Stimulated activated CD4-positive, alpha-beta T cell treated with anti-CD3 and anti-CD28 coated beads, Interleukin-4, amount 100 ng/mL, for 48 hours (primary cell): ENCODE measurements at places on chromosomes 3 and 15.

- DNase-seq, result no peak
These were observed 152.1 kb downstream of the KLF13 start for GRCh38 chr15:31478702-31479221.

- DNase-seq, result no peak
These were observed 8.3 kb downstream of the SLC9A9 start for GRCh38 chr3:143839980-143840379.

DNA sequence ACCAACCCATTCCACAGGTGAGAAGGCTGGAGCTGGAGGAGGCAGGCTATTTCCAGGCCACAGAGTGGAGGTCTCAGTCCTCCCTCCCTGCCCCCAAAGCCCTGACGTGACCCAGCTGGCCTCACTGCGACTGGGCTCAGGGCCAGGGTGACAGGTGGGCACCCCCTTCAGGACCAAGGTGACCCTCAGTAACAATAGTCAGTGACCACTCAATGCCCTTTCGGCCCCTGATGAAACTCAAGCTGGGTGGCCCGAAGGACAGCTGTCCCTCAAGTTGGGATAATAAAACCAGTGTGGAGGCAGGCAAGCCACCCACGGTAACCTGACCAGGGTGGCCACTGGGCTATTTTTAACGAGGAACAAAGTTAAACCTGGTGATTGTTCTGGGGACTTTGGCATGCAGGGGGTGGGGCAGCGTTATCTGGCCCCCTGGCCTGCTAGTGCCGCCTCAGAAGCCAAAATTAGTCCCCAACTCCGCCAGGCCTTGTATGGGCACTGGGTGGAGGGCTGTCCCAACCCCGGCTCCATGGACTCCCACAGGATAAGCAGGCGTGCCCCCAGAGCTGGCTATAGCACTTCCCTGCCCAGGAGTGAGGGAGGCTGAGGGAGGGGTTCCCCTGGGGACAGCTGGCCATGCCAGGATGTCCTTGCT, 1.1 kb downstream of the TNNC1 start:
- no peak for DNase-seq

GRCh38 chr3:143255739-143256138, 136.2 kb downstream of the CHST2 start:
- no peak for DNase-seq

DNA sequence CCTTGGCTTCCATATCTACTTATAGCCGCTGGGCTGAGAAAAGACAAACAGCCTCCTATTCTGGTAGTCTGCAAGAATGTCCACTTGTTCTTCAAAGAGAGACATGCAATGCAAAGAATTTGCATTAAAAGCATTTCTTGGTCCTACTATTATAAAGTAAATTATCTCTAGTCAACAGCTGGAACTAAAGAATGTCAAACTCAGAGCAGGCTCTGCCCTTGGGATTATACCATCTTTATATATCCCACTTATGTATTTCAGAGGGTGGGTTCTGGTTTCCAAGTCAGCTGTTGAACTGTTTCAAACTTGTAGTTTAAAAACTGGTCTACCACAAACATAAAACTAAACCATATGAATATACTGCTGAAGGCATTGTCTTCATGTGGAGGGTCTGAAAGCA, 7.0 kb upstream of the ACTC1 start:
- DNase-seq, result no peak

- no peak for DNase-seq
These were observed 107.0 kb upstream of the RPL32 start for GRCh38 chr3:12948371-12948770.

DNA sequence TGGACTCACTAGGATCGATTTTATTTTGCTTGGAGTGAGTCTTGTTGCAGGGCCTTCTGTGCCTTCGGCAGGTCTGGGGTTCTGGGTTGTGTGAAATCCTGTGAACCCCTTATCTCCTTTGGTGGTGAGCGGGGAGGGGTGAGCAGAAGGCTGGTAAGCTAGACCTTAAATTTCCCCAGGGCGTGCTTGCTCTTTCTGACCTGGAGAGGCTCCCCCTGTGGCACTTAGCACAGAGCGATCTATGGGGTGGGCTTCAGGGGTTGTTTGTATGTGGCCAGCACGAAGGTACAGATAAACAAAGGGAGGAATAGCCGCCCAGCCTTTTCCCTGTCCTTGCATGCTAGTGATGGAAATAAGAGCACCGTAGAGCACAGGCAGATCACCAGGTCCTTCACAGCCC, 11.8 kb downstream of the CACNA2D3 start:
- no peak for DNase-seq

DNA sequence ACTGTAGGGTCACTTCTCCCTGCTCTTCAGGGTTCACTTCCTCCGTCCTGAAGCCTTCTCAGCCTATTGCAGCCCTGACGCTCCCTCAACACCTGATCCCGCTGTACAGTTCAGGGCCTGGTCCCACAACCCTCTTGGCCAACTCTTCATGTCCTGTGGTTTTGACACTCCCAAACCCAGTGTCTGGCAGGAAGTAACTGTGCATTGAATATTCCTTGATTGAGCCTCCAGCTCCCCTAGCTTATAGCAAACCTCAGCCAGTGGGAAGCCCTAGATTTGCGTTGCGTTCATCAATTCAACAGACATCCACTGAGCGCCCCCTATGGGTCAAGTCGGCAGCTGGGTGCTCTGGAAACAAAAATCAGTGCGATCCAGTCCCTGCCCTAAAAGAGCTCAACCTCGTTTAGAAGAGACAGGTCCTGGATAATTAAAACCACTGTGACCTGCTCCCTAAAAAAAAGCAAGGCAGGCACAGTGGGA, 13.5 kb downstream of the UBAP1L start:
- peak; percentile 58 for DNase-seq

DNA sequence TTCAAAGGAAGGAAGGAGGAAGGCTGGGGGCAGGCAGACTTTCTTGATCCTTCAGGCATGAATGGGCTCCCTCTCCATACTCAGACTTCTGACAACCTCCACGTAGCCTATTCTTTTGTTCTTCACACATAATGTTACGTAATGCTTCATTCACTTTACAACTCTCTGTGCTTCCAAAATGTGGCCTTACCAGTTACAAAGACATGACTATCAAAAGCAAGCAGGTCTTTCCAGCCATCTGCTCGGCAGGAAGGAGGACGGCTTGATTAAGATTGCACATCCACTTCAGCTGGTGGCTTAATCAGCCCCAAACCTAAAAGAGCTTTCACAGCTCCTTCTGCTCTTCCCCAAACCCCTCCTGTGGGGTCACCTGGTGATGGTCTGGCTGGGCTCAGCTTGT, 263.2 kb downstream of the XXYLT1 start:
- no peak for DNase-seq

DNA sequence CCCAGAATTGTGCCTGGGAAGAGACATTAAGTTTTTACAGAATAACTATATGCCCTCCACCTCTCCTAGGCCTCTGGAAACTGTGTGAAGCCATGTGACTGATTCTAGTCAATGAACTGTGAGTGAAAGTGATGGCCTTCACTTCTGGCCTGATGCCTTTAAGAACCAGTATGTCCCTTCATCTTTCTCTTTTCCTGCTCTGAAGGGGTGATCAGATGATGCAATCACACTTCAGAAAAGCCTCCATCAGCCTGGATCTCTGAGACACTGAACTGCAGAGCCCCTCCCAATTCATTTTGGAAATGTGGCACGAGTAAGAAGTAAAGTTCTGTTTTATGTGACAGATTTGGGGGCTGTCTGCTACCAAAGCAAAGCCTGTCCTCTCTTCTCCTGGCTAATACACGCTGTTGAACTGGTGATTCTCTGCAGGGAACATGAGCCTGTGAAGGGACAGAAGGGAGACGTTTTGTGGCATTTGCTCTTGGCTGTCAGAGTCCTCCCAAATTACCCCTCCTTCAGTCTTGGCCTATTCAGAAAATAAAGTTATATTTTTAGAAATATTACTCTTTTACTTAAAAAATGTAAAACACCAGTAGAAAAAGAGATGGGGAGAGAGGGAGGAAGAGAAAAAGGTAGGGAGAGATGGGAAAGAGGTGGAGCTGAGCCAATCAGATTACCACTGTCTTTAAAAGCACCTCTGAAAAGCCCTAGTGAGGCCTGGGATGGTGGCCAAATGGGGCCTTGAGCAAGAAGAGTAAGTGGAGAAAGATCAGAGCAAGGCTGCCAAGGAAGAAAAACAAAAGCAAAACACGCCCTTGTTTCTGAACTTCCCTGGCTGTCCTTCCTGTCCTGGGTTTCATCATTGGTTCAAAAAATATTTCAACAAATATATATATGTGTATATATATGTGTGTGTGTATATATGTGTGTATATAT, 40.9 kb upstream of the RYK start:
- no peak for DNase-seq

- DNase-seq, result no peak
These were observed 80.4 kb upstream of the MEF2A start for GRCh38 chr15:99485153-99485961.

DNA sequence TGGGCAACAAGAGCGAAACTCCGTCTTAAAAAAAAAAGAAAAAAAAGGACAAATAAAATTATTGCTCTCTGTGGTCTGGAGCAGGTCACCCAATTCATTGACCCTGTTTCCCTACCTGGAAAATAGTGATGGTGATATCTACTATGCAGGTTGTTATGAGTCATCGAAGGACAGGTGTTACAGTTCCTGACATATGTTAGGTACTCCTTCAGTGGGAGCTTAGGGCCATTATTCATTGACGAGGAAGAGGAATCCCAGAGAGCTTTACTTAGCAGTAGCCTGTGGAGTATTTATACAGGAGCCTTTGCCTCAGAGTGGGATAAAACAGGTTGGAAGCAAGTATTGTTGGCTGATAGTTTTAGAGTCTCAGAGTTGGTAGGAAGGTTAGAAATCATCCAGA, 74.5 kb downstream of the SLC7A14 start:
- DNase-seq, result no peak
